Activated CD4-positive, alpha-beta T cell treated with anti-CD3 and anti-CD28 coated beads for 24 hours (primary cell): ENCODE measurements at places on chromosomes 2 and 18.

DNA sequence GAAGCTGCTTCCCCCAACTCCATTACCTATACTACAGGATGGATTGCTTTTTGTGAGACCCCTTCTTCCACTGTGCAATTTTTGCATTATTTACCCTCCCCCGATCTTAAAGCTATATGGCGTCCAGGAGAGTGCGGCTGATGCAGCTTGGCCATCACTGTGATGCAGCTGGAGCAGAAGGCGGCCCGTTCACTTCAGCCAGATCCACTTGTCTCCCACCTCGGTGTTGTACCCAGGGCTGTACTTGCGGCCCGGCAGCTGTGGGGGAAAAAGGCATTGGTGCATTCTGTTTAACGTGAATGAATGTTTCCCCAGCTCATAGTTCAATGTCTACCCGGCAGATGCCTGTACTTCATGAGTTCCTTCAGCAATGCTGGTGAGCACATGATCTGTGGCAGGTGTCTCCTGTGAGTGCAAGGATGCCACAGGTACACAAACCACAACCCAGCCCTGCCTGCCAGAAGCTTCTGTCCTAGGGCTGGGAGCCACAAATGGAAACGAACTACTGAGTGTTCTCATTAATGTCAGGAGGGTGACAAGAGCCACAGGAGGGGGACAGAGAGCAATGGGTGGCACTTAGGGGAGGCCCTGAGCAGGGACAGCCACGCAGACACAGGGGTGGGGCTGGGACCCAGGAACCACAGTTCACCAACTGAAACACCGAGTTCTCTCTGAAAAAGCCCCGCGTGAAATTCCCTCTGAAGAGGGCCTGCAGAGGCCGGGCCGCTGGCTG lies 64.0 kb downstream of the NDUFA10 start:
- no peak for DNase-seq

GRCh38 chr2:206160125-206160806 lies 571 bp downstream of the EEF1B2 start:
- DNase-seq, result peak; percentile 51

DNA sequence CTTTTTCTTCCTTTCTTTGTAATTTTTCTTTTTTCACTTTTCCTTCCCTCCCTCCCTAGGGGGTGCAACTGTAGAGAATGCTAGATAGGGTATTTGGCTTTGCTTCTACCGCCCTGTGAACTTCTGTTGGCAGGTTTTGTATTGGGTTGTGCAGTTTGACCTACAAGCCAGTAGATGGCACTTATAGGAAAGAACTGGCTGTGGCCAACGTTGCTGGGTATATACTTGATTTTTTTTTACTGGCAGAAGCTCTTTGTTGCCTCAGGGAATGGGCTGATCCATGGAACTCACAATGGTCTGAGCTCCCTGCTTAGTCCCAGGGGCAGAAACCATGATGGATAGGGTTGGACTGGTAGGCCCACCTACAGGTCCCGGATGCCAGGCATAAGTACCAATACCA lies 1019.5 kb upstream of the LRRTM1 start:
- no peak for DNase-seq

GRCh38 chr2:226794751-226795171 lies 4.9 kb downstream of the IRS1 start:
- no peak for DNase-seq

DNA sequence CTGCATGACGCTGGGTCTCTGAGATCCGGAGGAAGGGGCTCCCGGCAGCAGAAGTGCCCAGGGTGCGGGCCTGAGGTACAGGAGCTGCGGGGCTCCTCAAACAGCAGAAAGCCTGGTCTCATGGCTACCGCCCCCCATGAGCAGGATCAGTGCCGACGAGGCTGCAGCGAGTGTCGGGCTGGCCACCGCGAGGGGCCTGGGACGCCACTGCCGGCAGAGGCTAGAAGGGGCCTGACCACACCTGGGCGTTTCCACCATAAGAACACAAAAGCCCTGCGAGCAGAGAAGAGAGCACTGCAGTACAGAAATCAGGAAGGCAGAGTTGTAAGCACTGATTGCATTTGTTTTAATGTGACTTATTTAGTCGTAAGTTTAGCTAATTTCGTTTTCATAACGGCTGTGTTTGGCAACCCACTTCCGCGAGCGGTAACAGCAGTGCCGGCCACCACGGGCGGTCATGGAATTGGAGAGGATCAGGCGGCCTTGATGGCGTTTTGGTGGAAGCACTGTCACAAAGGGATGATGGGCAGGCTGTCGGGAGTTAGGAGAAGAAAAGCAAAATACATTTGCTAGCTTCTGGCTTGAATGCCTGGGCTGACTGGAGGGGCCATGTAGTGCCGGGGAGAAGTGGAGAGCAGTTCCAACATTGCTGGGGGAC lies 117.4 kb downstream of the HDAC4 start:
- no peak for DNase-seq

GRCh38 chr2:111041398-111042202 lies 79.1 kb upstream of the BCL2L11 start:
- DNase-seq, result no peak

DNA sequence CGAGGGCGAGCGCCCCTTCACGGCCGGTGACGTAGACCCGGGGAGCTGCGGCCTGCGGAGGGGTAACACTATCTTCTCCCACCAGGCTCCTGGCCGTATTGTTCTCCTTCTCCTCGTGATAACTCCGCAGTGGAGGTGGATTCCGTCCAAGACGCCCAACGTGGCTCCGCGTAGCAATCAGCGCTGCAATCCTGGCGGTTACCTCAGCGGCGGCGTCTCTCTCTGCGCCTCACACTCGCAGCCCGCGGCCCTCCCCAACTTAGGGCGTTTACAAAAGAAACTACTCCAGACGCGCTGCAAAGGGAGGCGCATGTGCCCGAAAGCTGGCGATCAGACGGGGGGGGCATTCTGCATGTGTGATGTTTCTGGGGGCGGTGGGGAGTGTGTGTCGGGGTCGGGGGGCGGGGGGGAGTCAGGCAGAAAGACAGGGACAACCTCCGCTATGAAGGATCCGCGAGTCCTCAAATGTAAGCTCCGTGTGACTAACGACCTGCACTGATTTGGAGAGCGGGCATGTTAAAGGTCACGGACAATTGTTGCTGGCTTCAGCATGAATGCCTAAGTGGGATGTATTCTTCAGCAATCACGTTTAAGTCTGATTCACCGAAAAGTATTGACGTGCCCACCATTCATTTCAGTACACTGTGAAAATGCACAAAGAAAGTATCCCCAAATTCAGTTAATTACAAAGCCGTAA lies 1.3 kb upstream of the ZNF516 start:
- DNase-seq, result no peak

DNA sequence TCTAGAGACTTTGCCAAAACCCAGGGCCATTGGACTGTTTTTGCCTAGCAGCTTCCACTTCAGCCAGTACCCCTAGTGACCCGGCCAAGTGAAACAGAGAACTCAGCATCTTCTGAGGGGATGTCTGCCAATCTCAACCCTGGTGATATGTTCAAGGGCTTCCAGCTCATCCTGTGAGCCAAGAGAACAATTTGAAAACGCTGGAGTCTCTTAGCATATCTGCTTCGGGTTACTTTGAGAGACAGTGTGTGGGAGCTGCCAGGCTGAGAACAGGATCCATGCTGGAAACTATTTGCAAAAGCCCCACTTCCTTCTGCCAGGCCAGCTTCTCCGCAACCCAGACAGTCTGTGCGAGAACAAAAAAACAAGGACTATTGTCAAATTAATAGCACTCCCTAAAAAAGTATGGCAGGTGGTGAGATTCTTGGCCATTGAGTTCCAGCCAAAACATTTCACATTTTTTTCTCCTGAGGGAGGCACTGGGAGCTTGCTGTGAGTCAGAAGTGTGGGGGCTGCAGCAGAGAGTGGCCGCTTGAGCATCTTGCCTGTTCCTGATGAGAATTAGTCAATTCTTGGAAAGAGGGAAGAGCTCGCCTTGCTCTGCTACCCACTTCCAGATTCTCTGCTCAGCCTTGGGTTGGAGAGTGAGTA lies 395.6 kb upstream of the TRIB2 start:
- DNase-seq, result no peak
